ENCODE measurements at places on chromosomes 16 and 17. TPM values are rescaled to one million over a fixed set of nuclear protein-coding genes. Genes with fewer than 3 reads are reported as not detected.

MYLK3 gene
- total RNA-seq: 2.2 TPM

CHST4 gene
- total RNA-seq: not detected

TPPP3 gene
- total RNA-seq: 52.5 TPM

CCL11 gene
- not detected for total RNA-seq

NOS2 gene
- total RNA-seq: 4.6 TPM

TEKT3 gene
- total RNA-seq: 3.8 TPM

CHST5 gene
- total RNA-seq: 4.4 TPM

PRAC1 gene
- not detected for total RNA-seq

KCTD19 gene
- total RNA-seq: 0.18 TPM

EVI2A gene
- total RNA-seq: 57.9 TPM

C16orf87 gene
- 14.3 TPM for total RNA-seq

TBX2 gene
- 4.5 TPM for total RNA-seq

C17orf50 gene
- not detected for total RNA-seq

RAMP2 gene
- total RNA-seq: 11.8 TPM

VPS9D1 gene
- total RNA-seq: 44.4 TPM

RECQL5 gene
- 49.4 TPM for total RNA-seq

AHSP gene
- total RNA-seq: not detected

TBC1D3K gene
- not detected for total RNA-seq

MARVELD3 gene
- not detected for total RNA-seq

PRDM7 gene
- not detected for total RNA-seq

MMP28 gene
- 13.0 TPM for total RNA-seq

ZCCHC14 gene
- total RNA-seq: 40.1 TPM

AOC2 gene
- 2.8 TPM for total RNA-seq

KRT25 gene
- total RNA-seq: not detected

SLC6A2 gene
- total RNA-seq: not detected

Data from dorsolateral prefrontal cortex (tissue), 122 donors.